ENCODE measurements at places on chromosomes 3 and 15.

DNA sequence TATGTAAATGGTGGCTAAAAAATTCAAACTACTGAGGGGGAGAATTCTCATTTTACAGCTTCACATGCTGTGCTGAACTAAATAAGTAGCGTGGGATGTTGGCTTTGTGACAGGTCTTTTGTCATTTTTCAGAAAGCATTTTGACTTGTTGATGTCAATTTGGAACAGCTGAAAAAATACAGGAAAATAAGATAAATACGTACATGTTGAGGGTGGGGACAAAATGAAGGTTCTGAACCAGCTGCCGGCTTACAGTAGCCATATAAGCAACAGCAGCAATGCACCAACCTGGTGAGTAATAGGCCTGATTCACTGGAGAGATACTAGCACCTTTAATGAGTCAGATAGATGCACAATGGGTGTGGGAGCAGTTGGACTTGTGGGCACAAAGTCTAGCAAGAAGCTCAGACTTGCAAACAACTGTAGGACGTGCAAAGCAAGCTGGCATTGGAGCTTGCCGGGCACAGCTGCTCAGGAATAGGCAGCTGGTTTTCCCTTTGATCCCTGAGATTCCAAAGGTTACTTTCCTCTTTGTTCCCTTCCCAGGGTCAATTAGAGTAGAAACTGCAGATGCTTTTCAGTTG is 12.9 kb downstream of the B3GNT5 start:
- DNase-seq, result peak; percentile 86

- DNase-seq, result no peak
These were observed 60.4 kb downstream of the UQCC5 start for GRCh38 chr3:52596658-52597265.

DNA sequence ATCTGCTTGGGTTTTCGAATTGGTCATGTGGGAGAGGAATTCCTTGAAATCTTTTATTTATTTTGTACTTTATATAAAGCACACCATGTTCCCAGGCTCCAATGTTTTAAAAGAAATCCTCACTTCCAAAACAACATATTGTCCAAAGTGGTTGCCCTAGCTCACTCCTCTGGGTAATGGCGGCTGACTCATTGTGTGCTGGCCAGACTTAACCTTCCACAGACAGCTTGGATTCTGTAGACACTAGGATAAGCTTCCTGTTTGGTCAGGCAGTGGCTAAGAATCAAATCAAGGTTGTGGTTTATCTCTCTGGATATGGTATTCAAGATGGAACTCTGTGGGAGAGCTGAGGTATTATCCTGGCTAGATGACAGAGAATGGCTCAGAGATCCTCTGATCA is 55.8 kb upstream of the FAM98B start:
- no peak for DNase-seq

- no peak for DNase-seq
These were observed 345.3 kb downstream of the TIGIT start for GRCh38 chr3:114639171-114639570.

DNA sequence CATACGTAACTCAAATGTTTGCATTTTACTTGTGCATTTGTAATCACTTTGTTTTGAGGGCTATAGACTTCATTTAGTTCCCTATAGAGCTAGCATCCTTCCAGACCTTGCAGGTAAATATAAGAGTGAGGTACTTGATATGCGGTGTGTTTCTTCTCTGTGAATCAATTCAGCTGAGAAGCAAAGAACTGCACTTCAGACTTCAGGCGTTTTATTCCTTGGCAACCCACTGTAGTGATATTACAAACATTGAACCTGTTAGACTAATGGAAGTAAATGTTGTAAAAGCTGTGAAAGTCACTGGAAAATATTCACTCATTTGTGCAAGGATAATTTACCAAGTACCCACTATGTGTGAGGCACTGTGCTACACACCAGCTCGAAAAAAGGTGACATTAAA is 94.1 kb upstream of the CHL1 start:
- no peak for DNase-seq

DNA sequence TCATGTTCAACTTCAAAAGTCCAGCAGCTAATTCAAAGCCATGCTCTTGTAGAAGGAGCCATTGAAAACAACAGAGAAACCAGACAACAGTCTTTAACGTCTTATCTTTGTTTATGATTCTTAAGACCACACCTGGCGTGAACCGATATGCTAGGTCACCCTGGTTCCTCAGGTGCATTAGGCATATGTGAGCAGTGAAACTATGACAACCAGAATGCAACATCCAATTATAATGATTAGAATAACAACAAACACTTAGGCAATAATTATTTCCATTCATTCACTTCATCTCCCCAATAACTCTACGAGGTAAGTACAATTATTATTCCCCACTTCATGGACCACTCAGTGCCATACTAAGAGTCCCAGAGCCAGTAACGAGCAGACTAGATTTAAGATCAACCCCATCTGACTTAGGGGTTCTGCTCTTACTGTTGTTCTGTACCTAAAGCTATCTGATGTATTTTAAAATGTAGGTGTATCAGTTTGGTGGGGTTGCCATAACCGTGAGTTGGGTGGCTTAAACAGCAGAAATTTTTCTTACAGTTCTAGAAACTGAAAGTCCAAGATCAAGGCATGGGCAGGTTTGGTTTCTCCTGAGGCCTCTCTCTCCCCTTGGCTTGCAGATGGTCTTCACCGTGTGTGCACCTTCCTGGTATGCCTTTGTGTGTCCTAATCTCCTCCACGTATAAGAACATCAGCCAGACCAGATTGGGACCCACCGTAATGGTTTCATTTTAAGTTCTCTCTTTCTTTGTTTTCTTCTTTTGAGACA is 997.8 kb upstream of the CFAP20DC start:
- DNase-seq, result no peak

GRCh38 chr3:53820756-53821580 is 25.3 kb downstream of the CHDH start:
- DNase-seq, result no peak

DNA sequence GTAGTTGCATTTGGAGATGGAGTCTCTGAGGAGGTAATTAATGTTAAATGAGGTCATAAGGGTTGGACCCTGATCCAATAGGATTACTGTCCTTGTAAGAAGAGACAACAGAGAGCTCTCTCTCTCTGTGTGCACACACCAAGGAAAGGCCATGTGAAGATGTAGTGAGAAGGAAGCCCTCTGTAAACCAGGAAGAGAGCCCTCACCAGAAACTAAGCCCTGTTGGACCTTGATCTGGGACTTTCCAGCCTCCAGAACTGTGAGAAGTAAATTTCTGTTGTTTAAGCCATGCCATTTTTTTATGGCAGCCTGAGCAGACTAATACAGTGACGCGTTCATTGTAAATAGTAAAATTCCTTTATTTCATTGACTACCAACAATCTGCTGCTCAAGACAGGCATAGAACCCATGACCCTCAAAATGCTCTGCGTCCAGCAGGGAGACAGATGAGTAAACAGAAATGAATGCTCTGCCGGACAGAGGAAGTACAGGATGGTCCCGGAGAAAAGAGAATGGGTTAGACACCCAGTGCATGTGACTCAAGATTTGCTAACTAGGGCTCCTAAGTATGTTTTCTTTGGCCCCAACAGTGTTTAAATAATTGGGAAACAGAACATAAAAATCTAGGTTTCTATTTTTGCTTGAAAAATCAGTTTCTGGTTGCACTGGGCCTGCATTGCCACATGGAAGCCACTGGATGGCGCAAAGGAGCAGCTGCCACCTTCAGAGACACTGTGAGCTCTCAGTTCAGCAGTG is 37.9 kb upstream of the TNFAIP8L3 start:
- DNase-seq, result no peak

GRCh38 chr3:78140274-78140673 is 1100.4 kb downstream of the ROBO2 start:
- DNase-seq, result no peak

DNA sequence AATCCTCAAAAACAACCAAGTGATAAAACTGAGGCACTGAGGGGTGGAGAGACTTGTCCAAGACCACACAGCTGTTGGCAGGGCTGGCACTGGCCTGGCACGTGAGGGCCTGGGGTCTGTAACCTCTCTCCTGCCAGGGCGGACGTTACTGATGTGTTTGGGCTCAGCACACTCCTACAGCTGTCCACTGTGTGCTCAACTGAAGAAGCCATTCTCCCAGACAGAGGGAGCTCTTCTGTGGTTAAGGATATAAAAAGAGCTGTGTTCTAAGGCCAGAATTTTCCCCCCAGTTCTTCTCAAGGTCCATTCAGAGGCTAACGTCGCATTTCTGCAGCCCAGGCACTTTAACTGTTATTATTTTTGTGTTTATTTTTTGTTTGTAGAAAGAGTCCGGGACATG is 429.0 kb upstream of the ATP11B start:
- DNase-seq, result no peak

DNA sequence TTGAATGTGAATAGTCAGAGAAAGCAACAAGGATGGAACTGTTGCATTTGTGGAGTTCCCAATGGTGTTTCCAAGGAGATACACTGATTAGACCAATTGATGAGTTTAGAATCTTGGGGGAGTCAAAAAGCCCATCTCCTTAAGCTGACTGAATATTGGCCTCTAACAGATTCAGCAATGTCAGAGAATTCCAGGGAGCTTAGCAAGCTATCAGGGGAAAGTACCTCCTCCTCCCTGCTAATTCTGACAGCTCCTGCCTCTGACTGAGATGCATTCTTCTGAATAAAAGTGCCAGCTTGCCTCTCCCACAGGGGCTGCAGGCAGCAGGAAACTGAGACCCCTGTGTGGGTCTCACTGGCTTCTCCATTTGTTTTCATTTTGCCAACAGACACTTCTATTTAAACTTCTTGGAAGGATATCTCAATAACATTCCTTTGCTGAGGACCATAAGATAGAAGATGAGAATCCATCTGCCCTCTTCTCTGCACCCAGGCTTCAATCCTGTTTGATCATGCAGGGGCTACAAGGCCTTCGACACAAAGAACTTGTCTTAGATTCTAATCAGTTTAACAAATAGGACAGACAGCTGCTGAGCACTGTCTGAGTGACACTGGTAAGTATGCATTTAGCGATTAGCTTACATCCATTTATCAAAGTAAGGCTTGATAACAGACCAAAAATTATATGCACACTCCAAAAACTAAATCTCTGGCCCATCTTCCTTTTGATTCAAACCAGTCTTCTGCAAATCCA is 1080.8 kb downstream of the TUSC7 start:
- DNase-seq, result no peak

DNA sequence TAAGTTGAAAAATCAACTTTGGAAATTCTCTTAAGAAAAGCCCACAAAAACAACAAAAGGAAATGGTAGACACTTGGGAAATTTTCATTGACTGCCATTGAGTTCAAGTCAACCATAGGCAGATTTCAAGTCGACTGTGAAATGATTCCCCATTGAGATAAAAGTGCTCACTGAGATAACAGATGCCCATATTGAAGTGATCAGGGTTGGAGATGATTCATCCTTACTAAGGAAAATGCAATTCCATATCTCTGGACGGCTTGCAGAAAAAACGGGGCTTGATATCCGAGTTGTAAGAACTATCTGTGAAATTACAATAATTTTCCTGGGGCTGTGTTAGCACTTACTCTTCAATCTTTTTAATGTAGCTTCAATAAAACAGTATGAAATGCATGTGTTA is 373.1 kb upstream of the THRB start:
- DNase-seq, result no peak

- DNase-seq, result no peak
These were observed 85.3 kb downstream of the HHLA2 start for GRCh38 chr3:108381529-108382140.

- no peak for DNase-seq
These were observed 17.7 kb downstream of the MRPL3 start for GRCh38 chr3:131485119-131485518.

DNA sequence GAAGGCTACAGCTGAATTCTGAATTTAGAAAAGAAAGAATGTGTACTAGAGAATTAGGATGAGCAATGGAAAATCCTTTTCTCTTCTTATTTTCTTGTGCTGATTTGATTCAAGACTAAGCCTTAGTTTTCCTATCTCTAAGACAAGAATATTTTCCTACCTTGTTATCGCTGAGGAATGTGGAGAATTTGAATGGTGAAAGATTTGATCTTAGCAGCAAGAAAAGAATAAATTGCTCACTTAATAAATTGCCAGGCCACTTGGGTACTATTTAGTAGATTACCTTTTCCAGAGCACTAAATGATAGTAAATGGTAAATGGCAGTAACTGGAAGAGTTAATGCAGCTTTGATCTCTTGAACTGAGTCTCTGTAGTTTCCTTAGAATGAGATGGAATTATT is 145.7 kb upstream of the MEIS2 start:
- no peak for DNase-seq

GRCh38 chr3:40332684-40333083 is 23.2 kb downstream of the EIF1B start:
- no peak for DNase-seq

- no peak for DNase-seq
These were observed at the start of gene ANKUB1 for GRCh38 chr3:149792452-149793270. Gene ANKUB1 (minus strand): TSS chr3:149792554. CDS start chr3:149792366, 188 bp downstream.

DNA sequence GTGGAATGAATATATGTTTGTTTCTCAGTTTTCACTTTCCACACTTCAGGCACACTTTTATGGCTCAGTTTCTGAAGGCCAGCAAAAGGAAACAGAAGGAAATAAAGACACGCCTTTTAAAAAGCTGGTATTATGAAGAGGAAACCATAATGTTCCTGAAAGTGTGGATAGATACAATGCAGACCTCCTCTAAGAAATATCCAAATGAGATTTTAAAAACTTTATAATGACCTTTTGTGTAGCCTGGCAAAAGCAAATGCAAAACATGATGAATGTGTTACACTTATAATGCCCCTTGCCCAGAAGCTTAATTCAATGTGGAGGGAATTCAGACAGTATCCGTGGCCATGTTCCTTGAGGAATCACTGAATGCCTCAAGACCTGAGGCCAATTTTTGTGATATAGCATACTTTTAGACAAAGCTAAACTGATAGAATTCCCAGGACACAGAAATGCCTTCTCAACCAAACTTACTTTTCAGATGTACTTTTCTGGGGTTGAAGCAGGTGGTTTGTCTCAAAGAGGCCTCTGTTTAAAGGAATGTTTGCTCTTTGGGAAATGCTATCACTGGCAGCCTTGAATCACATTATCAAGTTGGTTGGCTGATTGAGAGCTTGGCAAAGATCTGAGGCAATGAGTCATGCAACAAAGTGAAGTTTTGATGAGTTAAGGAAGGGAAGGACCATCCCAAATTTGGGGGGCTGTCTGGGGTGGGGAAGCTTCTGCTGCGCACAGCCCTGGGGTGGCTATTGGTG is 77.1 kb upstream of the CACNA2D3 start:
- no peak for DNase-seq

GRCh38 chr3:181567311-181568075 is 144.2 kb upstream of the SOX2 start:
- no peak for DNase-seq

DNA sequence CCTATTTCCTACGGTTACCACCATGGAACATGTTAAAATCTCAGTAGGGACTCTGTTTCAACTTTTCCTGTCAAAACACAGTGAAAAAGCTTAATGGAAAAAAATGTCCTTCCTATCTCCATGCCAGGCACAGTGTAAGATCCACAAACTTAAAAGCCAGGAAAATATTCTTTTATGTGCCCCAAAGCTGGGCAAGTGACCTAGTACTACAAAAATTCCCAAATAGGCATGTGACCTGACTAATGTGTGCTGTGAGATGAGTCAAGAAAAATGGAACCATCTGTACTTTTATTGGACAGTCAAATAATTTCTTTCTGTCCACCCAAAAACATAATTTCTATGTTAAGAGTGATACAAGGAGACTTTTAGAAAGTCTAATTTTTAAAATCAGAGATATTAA is 406.0 kb downstream of the ZBTB20 start:
- no peak for DNase-seq
